IMR-90 (cell line): ENCODE measurements at places on chromosomes 4 and X. TPM values are rescaled to one million over a fixed set of nuclear protein-coding genes. Genes with fewer than 3 reads are reported as not detected.

DKK2 gene
- total RNA-seq: 0.72 and 0.83 TPM in 2 replicates

DNA sequence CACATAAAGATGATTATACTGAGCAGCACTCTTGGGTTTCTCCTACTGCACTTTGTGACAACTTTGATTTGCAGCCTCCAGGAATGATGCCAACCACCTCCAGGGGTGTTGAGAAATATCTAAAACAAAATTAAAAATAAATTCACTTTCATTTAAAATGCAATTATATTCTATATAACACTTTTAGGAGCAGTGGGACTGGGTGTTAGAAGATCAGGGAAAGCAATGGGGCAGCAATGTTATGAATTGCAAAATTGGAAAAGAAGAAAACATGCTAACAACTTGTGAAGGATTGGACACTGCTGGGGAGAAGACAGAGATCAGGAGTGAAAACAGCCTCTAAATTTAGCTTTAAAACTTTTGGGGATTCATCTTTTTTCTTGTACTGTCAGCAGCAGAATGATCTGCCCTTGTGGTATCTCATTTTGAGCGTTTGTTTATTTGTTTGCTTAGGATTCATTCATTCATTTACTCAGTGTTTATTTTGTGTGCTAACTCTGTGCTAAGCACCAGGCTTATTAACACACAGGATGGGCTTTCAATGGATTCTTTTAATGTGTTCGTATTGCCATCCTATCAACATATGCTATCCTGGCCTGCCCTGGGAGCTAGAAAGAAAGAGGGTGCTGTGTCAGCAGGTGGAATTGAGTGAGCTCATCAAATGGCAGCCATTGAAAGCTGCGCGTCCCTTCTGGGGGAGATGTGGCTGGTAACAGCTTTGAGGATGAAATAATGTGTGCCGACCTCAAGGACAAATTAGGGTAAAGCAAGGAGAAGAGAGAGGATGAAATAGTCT is 96.5 kb downstream of the FRMPD4 start:
- no peak for DNase-seq

GRCh38 chr4:102439812-102440211 is 61.3 kb upstream of the NFKB1 start:
- DNase-seq: peak; percentile 84

GRCh38 chr4:141155586-141155985 is 22.3 kb upstream of the RNF150 start:
- no peak for DNase-seq

- peak; percentile 33 for DNase-seq
These were observed 778 bp downstream of the CASP3 start for GRCh38 chr4:184648313-184649025.

- peak; percentile 35 for DNase-seq
These were observed 23.7 kb downstream of the EMCN start for GRCh38 chr4:100494166-100494565.

GRCh38 chr4:95142932-95143331 is 385.2 kb downstream of the BMPR1B start:
- no peak for DNase-seq

POU4F2 gene
- not detected in 2 replicates for total RNA-seq
